ENCODE measurements at places on chromosomes 3 and 15. TPM values are rescaled to one million over a fixed set of nuclear protein-coding genes. Genes with fewer than 3 reads are reported as not detected.

ADAMTSL3 gene
- polyA plus RNA-seq, result not detected

TATDN2 gene
- polyA plus RNA-seq, result 4.9 TPM

DZIP1L gene
- polyA plus RNA-seq, result 9.6 TPM

GAP43 gene
- 1.8 TPM for polyA plus RNA-seq

SEMA6D gene
- 0.86 TPM for polyA plus RNA-seq

FGF12 gene
- not detected for polyA plus RNA-seq

SAXO2 gene
- 2.0 TPM for polyA plus RNA-seq

DNA sequence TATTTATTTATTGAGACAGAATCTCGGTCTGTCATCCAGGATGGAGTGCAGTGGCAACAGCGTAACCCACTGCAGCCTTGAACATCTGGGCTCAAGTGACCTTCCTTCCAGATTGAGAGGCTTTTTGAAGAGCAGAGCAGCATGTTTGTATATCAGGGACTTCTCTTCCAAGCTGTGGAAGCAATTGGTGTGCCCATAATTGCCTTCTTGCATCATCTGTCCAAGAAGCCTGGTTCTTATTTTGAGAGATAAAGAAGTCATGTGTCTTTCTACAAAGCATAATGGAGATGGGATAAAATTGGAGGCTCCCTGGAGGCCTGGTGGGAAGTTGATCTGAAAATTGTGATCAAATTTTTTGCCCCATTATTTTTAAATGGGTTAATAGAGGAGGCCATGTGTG lies 183.8 kb upstream of the MCTP2 start:
- H3K4me1 ChIP-seq, result peaks cover 7% of the 10 kb centered on the region
- H3K27me3 ChIP-seq, result no peaks in the 10 kb centered on the region
- no peaks in the 10 kb centered on the region for H3K36me3 ChIP-seq
- no peak for DNase-seq
- no peak overlapping the region for H3K4me3 ChIP-seq
- H3K27ac ChIP-seq, result no peak overlapping the region

- H3K27me3 ChIP-seq, result peaks cover 5% of the 10 kb centered on the region
- no peak overlapping the region for H3K4me3 ChIP-seq
- no peak for DNase-seq
Observed at GRCh38 chr3:101530686-101531047, 17.7 kb upstream of the SENP7 start.

DNA sequence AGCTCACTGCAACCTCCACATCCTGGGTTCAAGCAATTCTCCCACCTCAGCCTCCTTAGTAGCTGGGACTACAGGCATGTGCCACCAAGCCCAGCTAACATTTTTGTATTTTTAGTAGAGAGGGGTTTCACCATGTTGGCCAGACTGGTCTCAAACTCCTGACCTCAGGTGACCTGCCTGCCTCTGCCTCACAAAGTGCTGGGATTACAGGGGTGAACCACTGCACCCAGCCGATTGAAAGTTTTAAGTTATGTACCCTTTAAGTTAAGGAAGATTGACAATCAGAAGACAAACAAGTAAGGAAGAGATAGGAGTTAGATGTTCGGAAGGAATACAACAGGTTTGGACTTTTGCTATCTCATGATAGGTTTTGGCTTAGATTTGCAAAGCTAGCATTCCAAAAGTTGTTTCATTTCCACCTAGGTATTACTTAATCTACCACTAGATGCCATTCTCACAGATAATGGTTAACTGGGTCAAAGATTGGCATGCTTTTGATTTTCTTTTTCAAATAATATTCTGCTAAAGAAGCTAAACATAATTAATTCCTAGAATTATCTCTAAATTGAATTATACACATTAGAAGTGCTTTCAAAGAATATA lies 35.0 kb downstream of the GATM start:
- H3K27me3 ChIP-seq, result peaks cover 16% of the 10 kb centered on the region
- H3K4me1 ChIP-seq, result no peaks in the 10 kb centered on the region
- H3K4me3 ChIP-seq, result no peak overlapping the region
- H3K27ac ChIP-seq, result no peak overlapping the region
- no peak for DNase-seq

GRCh38 chr3:124261306-124261705 lies 269.4 kb upstream of the ROPN1 start:
- H3K27me3 ChIP-seq, result no peaks in the 10 kb centered on the region
- H3K36me3 ChIP-seq, result no peaks in the 10 kb centered on the region
- DNase-seq, result peak; percentile 53

DNA sequence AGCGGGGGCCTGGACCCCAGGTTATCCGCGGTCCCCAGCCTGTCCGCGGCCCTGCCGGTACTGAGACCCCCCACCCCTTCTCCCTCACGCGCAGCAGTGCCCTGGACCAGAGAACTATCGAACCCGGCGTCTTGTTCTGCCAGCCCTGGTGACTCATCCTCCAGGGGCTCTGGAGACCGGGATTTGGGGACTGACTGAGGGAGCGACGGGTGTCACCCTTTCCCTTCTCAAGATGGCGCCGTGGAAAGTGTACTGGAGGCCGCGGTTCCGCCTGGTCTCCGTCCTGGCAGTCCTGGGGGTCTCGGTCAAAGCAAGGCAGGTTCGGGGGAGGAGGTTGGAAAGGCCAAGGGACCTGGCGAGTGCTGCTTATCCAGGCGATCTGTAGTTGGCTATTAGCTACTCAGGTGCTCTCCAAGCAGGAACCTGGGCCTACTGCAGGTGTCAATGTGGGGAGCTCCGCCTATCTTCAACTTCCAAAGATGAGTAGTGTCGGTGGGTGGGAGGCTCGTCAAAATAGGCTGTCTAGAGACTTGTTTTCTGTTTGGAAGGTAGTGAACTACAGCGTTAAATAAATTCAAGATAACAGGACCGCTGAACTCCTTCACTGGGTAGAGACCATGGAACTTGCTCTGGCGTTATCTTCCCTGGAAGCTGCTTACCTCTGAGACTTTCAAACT lies 790 bp downstream of the RAB5A start:
- peaks cover 5% of the 10 kb centered on the region for H3K36me3 ChIP-seq
- H3K4me1 ChIP-seq, result peaks cover 30% of the 10 kb centered on the region
- H3K27ac ChIP-seq, result peak overlapping the region; percentile 91
- H3K27me3 ChIP-seq, result no peaks in the 10 kb centered on the region
- H3K4me3 ChIP-seq, result peak overlapping the region; percentile 85

DNA sequence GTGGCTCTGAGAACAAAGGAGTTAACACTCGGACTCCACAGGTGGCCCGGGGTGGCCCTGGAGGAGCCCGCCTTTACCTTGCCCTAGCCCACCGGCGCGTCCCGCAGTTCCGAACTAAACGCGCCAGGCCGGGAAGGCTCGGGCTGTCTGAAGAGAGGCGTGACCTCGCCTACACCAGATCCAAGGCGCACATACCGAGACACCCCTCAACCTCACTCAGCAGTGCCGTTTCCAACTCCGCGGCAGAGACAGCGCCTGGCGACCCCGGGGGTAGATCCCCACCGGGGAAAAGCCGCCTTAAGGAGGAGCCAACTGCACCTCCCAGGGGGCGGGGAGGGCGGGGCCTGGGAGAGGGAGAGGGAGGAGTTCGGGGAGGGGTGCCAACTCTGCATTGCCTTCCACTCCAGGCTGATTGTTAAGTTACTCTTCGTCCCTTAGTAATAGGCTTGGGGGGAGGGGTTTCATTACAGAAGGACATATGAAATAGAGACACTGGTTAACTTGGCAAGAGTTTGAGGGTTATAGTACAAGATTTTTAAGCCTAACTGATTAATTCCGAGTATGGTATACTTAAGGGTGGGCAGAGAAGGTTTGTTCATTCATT lies at the start of gene DLG1:
Gene DLG1, minus strand, starts transcription at position 272 of the 604 bp plus-strand sequence. CDS start 1,408 bp downstream, outside the sequence.
- peak within 1 kb of the TSS; percentile 86 for H3K4me3 ChIP-seq
- no peaks in the 10 kb centered on the region for H3K27me3 ChIP-seq
- H3K27ac ChIP-seq, result peak within 1 kb of the TSS; percentile 30

DNA sequence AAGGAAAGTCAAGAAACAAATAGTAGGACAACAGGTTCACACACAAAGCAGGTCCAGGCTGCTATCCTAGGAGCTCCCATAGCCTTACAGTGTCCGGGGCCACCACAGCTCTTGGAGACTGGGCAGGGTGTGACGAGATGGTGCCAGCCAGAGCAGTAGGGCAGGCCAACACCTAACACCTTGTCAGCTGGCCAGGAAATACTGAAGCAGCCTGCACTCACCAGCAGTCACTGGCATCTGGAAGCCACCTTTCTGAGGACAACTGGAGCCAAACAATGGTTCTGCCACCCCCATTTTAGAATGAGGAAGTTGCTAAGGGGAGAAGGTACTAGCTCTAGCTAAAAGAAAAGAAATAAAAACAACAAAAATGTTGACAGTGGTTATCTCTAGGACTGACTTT lies 47.2 kb downstream of the CCDC12 start:
- no peak overlapping the region for H3K27ac ChIP-seq
- H3K36me3 ChIP-seq, result 0 out of 2 replicates have a peak, but pooled peaks cover 7% of the 10 kb centered on the region
- H3K4me3 ChIP-seq, result no peak overlapping the region

- no peak overlapping the region for H3K4me3 ChIP-seq
- peaks cover 43% of the 10 kb centered on the region for H3K4me1 ChIP-seq
- peak overlapping the region; percentile 72 for H3K27ac ChIP-seq
- H3K27me3 ChIP-seq, result no peaks in the 10 kb centered on the region
- DNase-seq, result no peak
Observed at GRCh38 chr3:187265461-187265955, 26.0 kb downstream of the MASP1 start.

GRCh38 chr3:179332240-179332639 lies 9.4 kb downstream of the ZNF639 start:
- H3K27me3 ChIP-seq, result no peaks in the 10 kb centered on the region
- no peaks in the 10 kb centered on the region for H3K4me1 ChIP-seq
- no peak overlapping the region for H3K27ac ChIP-seq
- peaks cover 86% of the 10 kb centered on the region for H3K36me3 ChIP-seq
- no peak overlapping the region for H3K4me3 ChIP-seq

DNA sequence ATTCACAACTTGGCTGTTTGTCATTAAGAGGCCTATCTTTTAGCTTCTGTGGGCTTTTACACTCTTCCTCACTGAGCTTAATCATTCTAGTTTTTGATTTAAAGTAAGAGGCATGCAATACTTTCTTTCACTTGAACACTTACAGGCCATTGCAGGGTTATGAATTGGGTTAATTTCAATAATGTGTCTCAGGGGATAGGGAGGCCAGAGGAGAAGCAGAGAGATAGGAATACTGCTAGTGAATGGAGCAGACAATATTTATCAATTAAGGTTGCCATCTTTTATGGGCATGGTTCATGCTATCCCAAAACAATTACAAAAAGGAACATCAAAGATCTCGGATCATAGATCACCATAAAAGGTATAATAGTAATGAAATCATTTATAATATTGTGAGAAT lies 189.8 kb downstream of the EPHA3 start:
- H3K4me1 ChIP-seq, result peaks cover 13% of the 10 kb centered on the region
- no peak for DNase-seq
- no peaks in the 10 kb centered on the region for H3K36me3 ChIP-seq
- H3K27me3 ChIP-seq, result no peaks in the 10 kb centered on the region
- no peak overlapping the region for H3K27ac ChIP-seq

DNA sequence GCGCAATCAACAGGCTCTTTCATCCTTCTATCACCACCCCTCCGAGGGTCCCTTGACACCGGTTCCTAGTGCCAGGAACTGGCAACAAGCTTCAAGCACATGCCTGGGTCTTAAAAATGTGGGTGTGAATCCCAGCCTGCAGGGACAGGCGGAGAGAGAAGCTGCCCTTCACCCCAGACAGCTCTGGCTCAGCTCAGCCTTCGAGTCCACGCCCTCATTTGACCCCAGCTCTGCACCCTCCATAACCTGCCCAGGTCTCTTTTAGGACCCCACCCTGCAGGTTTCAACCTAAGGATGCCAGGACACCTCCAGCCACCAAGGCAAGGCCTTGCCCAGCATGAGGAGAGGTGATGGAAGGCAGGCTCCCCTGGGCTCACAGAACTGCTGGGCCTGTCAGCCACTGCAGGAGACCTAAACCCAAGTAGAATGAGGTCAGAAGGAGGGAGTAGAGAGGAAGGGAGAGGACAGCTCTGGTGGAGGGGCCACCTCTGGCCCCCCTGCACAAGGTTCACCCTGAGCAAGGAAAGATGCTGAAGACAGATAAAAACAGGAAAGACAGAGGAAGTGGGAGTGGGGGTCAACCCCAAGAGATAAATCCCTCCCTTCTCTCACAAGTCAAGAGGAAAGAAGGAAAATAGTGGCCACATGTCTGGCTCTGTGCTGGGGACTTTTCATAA lies 2.6 kb upstream of the LOXL1 start:
- no peaks in the 10 kb centered on the region for H3K27me3 ChIP-seq
- H3K36me3 ChIP-seq, result 0 out of 2 replicates have a peak, but pooled peaks cover 5% of the 10 kb centered on the region
- peak overlapping the region; percentile 45 for H3K4me3 ChIP-seq

DNA sequence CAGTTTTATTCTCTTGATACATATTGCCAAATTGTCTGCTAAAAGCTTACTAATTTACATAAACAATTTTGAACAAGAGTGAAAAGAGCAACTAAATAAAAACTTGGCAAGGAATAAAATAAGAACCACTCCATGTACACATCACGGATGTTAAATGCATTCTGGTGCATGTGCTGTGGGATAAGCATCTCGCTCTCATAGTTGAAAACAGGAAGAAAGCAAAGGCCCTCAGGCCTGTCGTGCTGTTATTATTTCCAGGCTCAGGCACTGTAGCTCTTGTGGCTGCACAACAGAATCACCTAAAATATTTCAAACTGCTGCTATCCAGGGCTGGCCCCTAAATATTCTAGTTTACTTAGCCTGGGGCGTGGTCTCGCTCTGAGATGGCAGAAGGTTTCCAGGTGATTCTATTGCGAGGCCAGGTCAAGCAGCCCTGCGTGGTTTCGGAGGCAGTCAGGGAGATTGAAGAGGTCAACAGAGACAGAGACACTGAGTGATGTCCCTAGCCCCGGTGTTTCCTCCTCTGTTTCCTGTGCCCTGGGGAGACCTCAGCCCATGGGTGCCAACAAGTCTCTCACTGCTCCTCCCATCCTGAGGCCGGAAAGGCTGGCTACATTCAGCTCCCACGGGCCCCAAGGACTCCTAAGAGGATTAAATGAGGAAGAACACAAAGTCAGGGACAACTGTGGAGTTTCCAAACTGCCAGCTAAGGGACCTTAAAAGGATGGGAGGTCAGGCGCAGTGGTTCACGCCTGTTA lies 18.2 kb upstream of the PDIA5 start:
- no peak for DNase-seq
- no peak overlapping the region for H3K27ac ChIP-seq
- no peaks in the 10 kb centered on the region for H3K27me3 ChIP-seq
- no peaks in the 10 kb centered on the region for H3K4me1 ChIP-seq
- H3K36me3 ChIP-seq, result no peaks in the 10 kb centered on the region

GRCh38 chr3:194305356-194306108 lies 45.6 kb downstream of the CPN2 start:
- H3K4me1 ChIP-seq, result no peaks in the 10 kb centered on the region
- no peaks in the 10 kb centered on the region for H3K36me3 ChIP-seq
- peaks cover 7% of the 10 kb centered on the region for H3K27me3 ChIP-seq
- DNase-seq, result no peak

DNA sequence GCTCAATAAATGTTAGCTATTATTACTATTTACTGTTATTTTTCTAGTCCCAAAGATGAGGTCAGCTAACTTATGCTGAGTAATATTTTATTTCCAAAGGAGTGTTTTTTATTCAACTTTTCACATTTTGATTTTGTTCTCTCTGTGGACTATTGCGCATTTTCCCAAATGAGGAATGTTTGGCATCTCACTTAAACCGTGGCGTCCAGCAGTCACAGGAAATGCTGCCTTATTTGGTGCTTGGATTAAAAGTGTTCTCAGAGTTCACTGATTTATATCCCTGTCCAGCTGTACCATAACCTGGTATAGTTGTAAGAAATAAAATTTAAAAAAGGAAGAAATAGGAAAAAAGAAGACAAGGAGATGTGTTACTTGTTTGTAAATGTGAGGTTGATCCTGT lies 166.8 kb downstream of the THSD4 start:
- H3K27ac ChIP-seq, result peak overlapping the region; percentile 23
- H3K36me3 ChIP-seq, result no peaks in the 10 kb centered on the region
- peaks cover 40% of the 10 kb centered on the region for H3K4me1 ChIP-seq
